SK-MEL-5 (cell line): ENCODE measurements at places on chromosomes 3 and 15. TPM values are rescaled to one million over a fixed set of nuclear protein-coding genes. Genes with fewer than 3 reads are reported as not detected.
A peak's percentile ranks its signal among the peaks of the same experiment; 100 is the strongest.

- DNase-seq, result no peak
These were observed 69.8 kb downstream of the SQOR start for GRCh38 chr15:45704329-45705249.

DNA sequence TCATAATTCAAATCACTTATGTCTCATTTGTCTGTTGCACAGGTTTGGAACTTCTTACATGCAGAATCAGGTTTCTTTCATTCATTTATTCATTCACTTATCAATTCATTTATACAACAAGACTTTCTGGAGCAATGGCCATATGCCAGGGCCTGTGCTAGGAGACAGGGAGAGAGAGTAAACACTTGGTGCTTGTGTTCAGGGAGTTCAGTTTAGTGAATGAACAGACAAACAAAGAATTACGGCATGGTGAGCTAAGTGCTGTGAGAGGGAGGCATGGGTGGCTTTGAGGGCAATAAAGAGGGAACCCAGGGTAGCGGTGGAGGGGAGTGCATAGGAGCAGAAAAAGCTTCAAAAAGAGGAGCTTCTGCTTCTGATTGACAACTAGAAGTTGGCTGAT is 8.5 kb upstream of the IREB2 start:
- DNase-seq, result no peak

- DNase-seq, result no peak
These were observed 160.8 kb downstream of the FBLN2 start for GRCh38 chr3:13709706-13710105.

DNA sequence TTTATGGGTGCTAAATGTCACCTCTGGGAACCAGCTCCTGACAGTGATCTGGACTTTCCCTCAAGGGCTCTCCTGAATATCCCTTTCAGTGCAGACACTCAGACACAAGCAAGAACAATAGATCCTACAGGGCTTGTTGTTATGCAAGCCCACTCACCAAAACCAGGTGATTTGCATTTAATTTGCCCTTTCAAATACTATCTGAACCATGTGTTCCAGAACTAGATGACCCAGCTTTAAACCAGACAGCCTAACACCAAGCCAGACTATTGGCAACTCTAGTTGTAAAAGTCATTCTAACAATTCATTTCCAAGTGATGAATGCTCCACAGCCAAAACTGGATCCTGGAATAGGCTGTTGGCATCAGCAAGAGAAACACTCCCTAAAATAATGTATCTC is 5.6 kb upstream of the ATP8B4 start:
- no peak for DNase-seq

DNA sequence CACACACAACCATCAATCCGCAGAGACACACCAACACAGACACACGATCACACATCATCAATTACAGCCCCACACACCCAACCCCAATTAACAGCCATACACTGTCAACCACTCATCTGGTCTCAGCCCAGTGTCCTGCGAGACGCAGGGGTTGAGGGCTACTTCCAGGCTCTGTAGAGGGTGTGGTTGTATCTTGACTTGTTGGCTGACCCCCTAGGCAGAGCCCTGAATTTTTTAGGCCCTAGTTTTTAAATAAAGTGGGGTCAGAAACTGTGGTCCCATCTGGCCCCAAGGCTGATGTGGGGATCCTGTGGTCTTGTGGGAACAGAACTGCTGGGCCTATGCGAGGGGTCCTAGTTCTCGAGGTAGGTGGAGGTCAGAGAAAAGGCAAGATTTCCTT is 9.2 kb downstream of the VILL start:
- DNase-seq, result no peak

DNA sequence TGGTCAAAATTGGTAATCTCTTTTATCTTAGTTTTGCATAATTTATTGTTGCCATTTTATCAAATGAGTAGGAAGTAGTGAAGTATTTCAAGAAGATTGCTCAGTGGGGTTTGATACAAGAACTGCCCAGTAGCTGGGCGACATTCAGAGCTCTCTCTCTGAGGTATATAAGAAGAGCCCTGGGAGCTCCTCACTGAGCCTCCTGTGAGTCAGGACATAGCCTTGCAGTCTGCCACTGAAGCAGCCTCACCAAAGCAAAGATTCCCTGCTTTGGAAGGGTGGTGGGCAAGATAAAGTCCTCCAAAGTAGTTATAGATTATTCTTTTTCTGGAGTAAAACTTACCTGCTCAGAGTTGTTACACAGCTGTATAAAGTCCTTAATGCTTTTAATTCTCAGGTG is 26.1 kb downstream of the SKIL start:
- no peak for DNase-seq

DNA sequence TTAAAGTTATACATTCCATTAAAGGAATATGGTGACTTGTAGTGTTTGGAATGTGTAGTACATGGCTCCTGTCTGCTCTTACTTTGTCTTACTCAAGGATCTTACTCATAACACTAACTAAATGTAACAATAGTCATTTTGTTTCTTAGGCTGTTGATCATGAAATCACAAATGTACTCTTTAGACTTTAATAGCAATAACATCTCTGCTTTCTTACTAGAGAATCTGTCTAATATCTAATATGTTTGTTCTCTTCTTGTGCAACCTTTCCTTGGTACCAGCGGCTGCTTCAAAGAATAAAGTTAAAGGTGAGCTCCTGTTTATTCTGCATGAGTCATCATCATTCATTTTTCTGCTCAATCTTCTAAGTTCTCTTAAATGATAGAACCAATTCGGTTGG is 767.5 kb downstream of the CADM2 start:
- no peak for DNase-seq

DNA sequence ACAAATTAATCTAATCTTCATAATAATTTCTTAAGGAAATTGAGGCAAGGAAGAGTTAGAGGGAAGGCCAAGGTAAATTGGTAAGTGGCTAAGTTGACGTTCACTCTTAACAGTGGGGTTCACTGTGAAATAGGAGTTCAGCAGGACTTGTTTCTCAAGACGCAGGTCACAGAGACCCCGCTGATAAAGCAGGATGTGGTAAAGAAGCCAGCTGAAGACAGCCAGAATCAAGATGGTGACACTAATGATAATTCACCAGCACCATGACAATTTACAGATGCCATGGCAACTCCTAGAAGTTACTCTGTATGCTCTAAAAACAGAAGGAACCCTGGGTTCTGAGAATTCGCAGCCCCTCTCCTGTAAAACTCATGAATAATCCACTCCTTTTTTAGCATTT is 100.1 kb upstream of the CTDSPL start:
- no peak for DNase-seq

GRCh38 chr3:49244581-49245205 is 32.3 kb downstream of the C3orf62 start:
- DNase-seq, result peak; percentile 74

DNA sequence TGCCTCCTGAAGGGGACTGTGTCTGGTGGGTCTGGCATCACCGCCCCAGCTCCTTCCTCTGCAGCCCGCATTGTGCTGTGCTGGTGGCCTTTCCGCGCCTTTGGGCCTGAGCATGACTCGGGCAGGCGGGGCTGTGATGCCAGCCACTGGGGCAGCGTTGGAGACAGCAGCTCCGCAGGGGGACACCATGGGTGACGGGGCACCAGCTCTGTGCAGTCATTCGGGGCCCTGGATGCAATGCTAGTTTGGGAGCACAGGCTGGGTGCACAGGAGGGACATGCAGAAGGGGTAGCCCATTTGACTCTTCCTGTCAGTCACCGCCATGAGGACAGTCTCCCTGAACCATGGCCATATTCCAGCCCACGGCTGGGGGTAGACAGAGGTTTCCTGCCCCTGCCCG is 83.8 kb upstream of the SNRPA1 start:
- no peak for DNase-seq

GRCh38 chr15:73818308-73818985 is 54.9 kb upstream of the TBC1D21 start:
- DNase-seq, result no peak

GRCh38 chr3:3308809-3309208 is 129.3 kb upstream of the CRBN start:
- DNase-seq, result no peak

DNA sequence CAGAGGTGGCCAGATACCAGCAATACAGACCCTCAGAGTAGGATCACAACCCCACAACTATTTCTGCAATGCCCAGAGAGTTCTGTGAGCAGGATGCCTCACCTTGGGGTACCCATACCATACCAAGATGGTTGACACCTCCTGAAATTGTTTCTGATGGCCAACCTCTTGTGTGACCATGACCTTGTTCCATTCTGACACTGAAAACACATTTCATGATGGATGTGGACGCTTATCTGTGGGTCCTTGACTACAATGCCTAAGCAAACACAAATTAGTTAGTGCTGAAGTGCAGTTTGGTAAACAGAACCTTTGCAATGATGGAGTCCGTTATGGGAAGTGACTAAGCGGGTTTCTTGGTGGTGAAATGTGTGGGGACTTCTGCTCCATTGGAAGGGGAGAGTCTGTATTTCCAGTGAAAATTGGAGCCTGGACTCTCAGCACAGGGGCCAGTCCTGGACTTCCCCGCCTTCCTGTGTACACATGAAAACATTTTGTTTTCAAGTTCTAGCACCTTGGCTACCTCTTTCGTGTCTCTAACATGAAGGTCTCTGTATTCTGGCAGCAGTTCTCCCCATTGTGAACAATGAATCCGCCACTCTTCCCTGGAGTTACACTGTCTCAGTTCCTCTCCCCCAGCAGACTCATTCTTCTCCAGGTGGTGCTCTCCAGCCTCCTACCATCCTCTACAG is 106.2 kb downstream of the XXYLT1 start:
- no peak for DNase-seq

DNA sequence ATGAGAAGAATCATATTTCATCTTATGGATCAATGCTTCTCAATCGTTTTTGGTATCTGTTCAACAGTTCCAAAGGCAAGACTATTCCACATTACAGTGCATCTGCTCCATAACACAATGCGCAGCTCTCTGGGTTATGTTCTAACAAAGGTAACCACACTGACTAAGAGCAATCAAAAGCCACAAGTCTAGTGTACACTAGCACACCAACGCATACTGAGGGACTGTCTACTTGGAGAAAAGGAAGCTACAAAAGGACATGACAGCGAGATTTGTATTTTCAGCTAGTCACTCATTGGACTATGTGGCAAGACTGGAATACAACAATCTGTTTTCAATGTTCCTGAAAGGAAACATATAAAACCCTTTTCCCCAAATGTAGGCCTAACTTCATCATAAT is 35.8 kb downstream of the SETD2 start:
- no peak for DNase-seq

DNA sequence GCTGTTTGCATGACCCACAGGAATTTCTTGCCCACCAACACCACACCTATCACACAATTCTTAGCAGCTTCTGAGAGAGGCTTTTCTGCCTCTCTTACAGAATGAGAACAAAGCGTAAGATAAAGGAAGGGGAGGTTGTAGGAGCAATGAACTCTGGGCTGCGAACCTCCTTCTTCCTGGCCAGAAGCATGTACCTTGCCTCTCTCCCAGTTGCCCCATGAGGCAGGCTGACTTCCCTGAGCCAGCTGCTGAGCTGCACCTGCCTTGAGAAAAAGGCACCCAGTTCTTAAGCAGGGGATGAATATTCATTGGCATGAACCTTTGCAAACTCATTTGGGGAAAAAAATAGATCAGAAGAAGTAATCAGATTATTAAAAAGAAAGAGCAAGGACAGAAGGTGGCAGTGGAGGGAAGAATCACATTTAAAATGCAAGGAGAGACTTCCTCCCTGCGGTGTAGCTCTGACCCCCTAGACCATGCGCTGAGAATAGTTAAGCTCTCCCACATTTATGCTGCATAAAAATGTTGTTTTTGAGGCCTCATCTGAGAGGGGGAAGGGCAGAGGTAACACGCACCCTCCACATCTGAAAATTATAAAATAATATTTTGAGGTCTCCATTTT is 304.8 kb downstream of the EPHB1 start:
- no peak for DNase-seq

- DNase-seq, result no peak
These were observed 101.1 kb downstream of the LRIG1 start for GRCh38 chr3:66399529-66400232.

- DNase-seq, result no peak
These were observed 14.5 kb upstream of the SLC6A1 start for GRCh38 chr3:10977892-10978510.

GRCh38 chr15:43099105-43099845 is 6.6 kb downstream of the UBR1 start:
- no peak for DNase-seq

DNA sequence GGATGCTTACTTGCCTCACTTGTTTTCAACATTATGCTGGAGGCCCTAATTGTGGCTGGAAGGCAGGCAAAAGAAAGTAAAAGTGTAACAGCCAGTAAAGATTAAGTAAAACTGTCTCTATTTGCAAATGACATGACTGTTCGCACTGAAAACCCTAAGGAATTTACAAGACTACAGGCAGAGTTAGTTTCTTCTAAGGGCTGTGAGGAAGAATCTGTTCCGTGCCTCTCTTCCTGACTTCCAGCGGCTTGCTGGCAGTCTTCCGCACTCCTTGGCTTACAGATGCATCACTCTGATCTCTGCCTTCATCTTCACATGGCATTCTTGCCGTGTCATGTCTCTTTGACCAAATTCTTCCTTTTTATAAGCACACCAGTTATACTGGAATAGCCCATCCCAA is 86.1 kb downstream of the DLG1 start:
- no peak for DNase-seq

GRCh38 chr3:15007681-15008141 is 57.4 kb downstream of the MRPS25 start:
- no peak for DNase-seq

DNA sequence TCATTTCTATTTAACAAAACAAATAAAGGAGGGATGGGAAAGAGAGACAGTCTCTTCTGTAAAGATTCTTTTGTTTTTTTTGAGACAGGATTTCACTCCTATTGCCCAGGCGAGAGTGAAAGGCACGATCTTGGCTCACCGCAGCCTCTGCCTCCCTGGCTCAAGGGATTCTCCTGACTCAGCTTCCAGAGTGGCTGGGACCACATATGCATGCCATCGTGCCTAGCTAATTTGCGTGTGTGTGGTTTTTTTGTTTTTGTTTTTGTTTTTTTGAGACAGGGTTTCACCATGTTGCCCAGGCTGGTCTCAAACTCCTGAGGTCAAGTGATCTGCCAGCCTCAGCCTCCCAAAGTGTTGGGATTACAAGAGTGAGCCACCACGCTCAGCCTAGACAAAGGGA is 23.3 kb downstream of the STAG1 start:
- peak; percentile 35 for DNase-seq

GRCh38 chr3:188421836-188422540 is 268.0 kb downstream of the LPP start:
- DNase-seq, result no peak

DNA sequence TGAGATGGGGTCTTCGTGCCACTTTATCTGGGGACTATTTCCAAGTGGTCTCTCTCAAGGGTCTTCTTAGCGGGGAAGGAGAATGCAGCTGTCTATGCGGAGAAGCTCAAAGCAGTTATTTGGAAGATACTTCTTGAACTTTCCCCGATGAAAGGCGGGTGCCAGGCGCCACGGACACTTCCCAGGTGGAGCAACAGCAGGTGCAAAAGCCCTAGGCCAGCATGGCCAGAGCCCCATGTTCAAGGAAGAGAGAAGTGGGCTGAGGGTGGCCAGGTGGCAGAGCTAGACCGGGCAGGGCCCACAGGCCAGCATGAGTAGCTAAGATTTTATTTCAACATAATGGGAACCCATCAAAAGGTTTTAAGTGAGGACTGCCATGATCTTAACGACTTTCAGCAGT is 232.8 kb downstream of the PDZRN3 start:
- no peak for DNase-seq

GRCh38 chr3:42079701-42080452 is 11.3 kb upstream of the TRAK1 start:
- DNase-seq, result no peak

Gene AMIGO3
- total RNA-seq, result 0.32 and 0.34 TPM in 2 replicates

Gene GRK7
- total RNA-seq, result not detected in 2 replicates

Gene OR4F15
- 0.16 TPM in 1 of 2 replicates, not detected in the other for total RNA-seq

Gene CDHR4
- not detected in 2 replicates for total RNA-seq

Gene LRRC3B
- not detected in 2 replicates for total RNA-seq

Gene HDC
- not detected in 2 replicates for total RNA-seq

Gene ZBBX
- total RNA-seq, result not detected in 2 replicates

Gene FBXL22
- total RNA-seq, result 0.35 TPM in 1 of 2 replicates, not detected in the other

Gene BHLHE40
- total RNA-seq, result 61.3 and 81.0 TPM in 2 replicates

Gene CLDN1
- total RNA-seq, result 42.9 and 44.3 TPM in 2 replicates
